ENCODE measurements at places on chromosomes 1 and 21. TPM values are rescaled to one million over a fixed set of nuclear protein-coding genes. Genes with fewer than 3 reads are reported as not detected.

GCSAML gene
- total RNA-seq: not detected

DNA sequence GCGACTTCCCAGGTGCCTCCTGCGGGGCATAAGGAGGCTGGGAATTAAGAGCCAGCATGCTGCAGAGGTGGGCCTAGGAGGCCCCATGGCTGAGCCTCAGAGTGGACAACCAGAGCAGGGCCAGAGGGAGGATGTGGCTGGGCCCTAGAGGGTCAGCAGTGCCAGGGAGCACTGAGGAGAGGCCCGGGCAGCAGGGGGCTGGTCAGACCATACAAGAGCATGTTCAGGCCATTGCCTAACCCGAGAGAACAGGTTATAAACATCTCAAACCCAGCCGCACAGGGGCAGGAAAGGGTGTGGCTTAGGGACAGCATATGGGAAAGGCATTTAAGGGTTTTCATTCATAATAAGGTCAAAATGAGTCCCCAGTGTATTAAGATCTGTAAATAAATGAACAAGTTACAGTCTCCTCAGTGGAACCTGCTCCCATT, 51.1 kb downstream of the IER5 start:
- DNase-seq: peak; percentile 90

- DNase-seq: no peak
These were observed 56.4 kb downstream of the MT1HL1 start for GRCh38 chr1:236947794-236948193.

DNA sequence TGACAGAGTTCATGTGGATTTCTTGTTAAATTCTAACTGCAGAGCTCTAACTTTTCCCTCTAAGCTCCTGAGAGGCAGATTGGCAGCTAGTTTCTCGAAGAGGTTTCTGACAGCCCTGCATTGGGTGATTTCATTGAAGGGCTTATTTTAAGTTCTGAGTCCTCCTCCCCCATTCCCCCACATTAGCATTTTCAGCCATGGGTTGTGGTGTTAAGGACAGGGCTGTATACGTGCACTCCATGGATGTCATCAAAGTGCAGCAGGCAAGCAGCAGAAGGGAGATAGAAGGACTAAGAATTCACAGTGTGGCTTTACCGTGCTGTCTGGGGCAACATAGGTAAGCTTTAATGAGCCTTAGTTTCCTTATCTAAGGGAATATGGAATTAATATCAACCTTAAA, 19.0 kb downstream of the CRYZ start:
- no peak for DNase-seq

GRCh38 chr21:17925899-17926298, 106.7 kb upstream of the C21orf91 start:
- peak; percentile 30 for DNase-seq

DNA sequence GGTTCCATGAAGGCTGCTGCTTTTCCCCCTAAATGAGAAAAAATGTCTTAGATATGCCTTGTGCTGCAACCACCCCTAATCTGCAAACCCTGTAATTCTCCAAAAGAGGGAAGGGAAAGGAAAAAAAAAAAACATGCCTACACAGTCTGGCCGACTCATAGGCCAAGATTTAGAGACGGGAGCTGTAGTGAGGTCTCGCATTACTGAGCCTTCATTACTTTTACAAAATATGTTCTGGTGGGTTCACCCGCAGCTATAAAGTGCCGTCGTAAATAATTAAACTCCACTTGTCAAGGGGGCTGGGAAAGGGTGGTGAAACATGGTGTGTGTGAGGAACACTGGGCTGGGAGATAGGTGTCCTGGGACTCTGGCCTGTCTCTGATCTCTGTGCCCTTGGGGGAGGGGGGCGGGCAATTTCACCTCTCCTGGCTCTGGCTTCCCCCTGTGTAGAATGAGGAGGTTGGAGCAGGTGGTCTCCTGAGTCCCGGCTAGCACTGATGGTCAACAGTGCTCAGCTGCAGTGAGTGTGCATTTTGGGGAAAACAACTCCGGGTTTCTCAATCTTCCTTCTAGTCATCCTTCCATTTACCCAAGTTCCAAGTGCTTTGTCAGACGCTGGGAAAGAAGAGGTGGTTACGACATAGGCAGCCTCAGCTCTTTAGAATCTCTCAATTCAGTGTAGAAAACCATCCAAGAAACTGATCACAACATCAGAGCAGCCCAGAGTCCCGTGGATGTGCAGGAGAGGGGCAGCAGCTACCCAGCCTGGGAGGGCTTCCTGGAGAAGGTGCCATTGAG, 82.3 kb downstream of the ACTL8 start:
- peak; percentile 4 for DNase-seq

All from LHCN-M2 (cell line).